ENCODE measurements at places on chromosomes 6 and 20.

- no peak for DNase-seq
Measured at GRCh38 chr6:107114926-107115694, at the start of gene BEND3. Gene BEND3, minus strand, starts transcription at chr6:107115515. Its CDS starts 16,230 bp downstream, at chr6:107099285.

DNA sequence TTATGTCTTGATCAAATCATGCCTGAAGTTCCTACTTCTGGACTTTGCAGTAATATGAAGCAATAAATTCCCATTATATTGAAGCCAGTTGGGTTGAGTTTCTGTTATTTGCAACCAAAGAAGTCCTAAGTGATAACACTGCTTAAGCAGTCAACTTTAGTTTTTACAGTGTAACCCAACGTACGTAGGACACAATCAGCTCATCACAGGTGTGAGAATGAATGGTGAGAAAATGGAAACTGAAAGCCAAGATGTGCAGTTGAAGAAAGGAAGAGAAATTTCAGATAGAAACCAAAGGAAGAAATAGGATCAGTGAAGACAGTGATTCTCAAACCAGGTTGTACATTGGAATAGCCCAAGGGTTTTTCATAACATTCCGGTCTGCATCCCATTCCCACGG, 211.4 kb upstream of the ZFP64 start:
- no peak for DNase-seq

DNA sequence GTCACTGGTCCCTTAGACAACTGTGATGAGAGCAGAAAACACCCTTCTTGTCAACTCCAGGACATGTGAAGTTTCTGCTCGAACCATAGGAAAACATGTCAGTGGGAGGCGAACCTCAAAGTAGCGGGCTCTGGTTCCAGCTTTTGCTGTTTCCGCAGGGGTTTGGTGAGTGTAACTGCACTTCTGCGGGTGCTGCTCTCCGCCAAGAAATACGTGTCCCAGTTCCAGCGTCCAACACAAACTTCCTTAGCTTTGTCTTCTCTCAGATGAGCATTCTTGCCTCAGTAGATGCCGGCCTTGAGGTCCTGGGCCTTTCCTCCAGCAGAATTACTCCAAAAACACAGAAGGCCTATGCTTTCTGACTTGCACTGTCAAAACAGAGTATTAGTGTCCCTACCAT, 156.3 kb downstream of the FNDC1 start:
- no peak for DNase-seq

- DNase-seq = no peak
Measured at GRCh38 chr20:20209684-20210083, 157.4 kb downstream of the CFAP61 start.

GRCh38 chr6:128491100-128491581, 29.3 kb downstream of the PTPRK start:
- no peak for DNase-seq

- DNase-seq = no peak
Measured at GRCh38 chr6:41547799-41548097, 1.6 kb downstream of the FOXP4 start.

GRCh38 chr20:63846128-63846771, 15.0 kb upstream of the ABHD16B start:
- no peak for DNase-seq

GRCh38 chr20:52457826-52458225, 266.2 kb upstream of the ZFP64 start:
- DNase-seq = no peak

DNA sequence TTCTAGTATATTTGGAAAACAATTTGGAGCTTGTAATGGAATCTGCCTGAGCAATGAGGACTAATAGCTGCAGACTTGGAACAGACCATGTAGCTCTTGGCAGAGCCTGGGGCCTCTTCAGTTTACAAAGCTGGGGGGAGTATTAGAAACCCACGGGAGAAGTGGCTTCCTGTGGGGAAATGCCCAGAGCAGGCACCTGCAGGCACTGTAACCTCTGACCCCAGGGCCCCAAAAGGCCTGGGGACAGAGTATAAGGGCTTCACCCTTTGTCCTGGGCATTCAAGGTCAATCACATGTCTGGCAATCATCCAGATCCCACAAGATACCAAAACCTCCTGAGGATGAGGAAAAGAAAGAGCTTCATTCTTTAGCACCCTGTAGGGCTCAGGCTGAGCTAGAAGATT, 19.4 kb downstream of the PKIG start:
- no peak for DNase-seq

GRCh38 chr6:157521362-157522335, 140.7 kb downstream of the ZDHHC14 start:
- no peak for DNase-seq

DNA sequence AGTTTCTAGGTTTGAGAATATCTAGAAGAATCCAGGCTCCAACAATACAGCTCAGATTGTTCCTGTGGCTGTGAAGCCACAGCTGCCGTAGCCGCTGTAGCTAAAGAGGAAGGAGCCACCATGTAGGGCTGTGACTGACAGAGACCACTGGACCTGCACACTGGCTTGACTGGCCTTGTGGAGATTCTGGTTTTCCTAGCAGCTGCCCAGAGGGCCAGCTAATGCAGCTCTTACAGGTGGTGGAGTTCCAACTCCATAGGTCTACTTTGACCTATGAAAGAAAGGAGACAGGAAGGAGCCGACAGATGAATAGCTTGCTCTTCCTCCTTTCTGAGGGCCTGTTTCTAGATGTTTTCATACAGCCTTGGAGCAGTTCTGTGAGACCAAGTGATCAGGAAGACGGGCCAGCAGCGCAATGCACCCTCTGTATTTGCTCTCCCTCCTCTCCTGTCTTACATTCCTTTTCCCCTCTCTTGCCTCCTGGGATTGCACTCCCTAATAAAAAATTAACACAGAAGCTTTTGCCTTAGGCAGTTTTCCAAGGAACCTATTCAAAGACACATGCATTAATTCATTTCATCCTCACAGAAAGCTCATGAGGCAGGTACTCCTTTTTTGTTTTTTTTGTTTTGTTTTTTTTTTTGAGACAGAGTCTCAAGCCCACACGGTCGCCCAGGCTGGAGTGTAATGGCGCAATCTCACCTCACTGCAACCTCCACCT, 51.8 kb upstream of the MYB start:
- DNase-seq = no peak

GRCh38 chr20:59818911-59819310, 114.5 kb downstream of the SYCP2 start:
- no peak for DNase-seq

GRCh38 chr6:77040568-77041195, 422.6 kb downstream of the HTR1B start:
- DNase-seq = no peak

DNA sequence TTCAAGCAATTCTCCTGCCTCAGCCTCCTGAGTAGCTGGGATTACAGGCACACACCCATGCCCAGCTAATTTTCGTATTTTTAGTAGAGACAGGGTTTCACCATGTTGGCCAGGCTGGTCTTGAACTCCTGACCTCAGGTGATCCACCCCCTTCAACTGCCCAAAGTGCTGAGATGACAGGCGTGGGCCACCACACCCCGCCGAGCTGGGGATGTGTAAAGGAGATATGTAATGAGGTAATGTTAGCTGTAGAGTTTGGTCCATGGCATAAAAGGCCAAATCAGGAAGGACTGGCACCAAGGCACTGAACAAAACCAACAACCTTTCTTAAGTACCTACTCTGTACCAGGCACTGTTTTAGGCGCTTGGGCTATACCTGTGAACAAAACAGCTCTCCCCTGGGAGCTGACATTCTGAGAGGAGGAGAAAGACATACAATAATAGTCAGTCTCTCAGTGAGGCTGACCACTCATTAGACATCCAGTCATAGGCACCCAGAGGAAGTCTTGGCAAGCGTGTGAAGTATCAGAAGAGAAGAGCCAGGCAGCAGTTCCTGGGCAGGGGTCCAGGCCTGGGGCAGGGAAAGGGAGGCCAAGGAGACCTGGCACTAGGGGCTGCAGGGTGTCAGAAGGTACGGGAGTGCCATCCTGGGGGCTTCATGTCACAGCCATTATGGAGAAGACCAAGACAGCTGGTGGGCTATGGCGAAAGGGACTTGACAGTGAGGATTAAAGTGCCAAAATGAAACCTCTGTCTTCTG, 164.8 kb upstream of the DTNBP1 start:
- no peak for DNase-seq

GRCh38 chr6:26222571-26222970, 135.3 kb downstream of the HFE start:
- DNase-seq = no peak

DNA sequence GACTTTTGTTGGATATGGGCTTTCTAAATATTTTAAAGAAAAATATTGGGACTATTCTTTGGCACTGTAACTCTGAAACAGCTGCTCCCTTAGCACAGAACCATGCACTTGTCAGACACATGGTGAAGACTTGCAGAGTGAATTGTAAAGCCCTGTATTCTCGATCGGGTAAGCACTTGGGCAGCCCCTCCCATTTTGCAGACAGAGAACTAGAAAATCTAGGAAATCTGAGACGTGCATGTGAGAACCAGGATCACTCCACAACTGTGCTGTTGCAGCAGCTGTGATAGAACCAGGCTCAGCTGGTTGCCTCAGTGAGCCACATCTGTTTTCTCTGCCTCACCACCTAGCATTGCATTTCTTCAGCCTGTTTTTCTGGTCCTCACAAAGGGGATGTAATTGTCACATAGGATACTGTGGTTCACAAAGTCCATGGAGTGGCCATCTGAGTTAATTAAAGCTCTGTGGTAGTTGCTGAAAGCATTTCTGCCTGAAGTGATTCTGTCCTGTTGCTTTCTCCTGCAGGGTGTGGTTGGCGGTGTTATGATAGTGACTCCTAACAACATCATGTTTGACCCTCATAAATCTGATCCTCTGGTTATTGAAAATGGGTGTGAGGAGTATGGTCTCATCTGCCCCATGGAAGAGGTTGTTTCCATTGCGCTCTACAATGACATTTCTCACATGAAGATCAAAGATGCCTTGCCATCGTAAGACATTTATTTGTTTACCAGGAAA, 71.8 kb upstream of the HINT3 start:
- no peak for DNase-seq

- DNase-seq = no peak
Measured at GRCh38 chr20:9616455-9616805, 102.0 kb downstream of the LAMP5 start.

- no peak for DNase-seq
Measured at GRCh38 chr6:22205266-22205665, 91.6 kb downstream of the PRL start.

DNA sequence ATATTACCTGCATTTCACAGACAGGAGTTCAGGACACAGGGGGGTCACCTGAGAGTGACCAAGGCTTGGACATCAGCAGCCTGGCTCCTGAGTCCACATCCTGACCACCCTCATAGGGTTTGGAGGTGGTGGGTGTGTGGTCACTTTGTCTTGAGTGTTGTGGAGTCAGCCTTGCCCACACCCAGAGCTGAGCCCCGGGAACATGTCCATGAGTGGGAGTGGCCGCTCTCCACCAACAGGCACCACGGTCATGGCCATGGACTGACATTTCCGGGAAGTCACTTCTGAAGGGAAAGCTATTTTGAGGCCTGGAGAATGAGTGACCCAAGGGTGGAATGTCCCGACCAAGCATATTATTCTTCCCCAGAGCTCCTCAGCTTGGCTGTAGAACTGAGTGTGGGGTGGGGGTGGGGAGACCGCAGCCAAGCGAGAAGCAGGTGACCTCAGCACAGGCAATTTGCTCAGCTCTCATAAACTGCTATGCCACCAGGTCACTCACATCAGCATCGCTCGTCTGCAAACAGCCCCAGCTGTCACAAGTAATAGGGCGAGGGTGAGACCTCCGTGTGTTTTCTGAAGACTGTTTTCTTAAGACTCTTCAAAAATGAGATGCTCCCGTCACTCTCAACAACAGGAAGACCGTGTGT, 348.6 kb upstream of the CDH4 start:
- no peak for DNase-seq

DNA sequence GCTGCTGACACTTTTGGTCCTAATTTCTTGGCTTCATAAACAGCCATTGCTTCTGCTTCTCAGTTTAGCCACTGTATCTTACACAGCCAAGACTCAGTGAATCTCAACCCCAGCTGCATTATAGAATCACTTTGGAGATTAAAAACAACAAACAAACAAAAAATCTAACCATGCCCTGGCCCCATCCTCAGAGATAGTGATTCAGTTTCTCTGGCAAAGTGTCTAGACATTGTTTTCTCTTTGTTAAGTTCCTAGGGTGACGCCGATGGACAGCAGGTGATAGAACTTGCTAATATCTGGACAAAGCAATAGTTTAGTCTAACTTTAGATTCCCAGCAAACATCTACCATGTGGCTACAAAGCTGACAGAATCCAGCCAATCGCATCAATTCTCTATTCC, 2.9 kb downstream of the ADGRF5 start:
- DNase-seq = no peak

DNA sequence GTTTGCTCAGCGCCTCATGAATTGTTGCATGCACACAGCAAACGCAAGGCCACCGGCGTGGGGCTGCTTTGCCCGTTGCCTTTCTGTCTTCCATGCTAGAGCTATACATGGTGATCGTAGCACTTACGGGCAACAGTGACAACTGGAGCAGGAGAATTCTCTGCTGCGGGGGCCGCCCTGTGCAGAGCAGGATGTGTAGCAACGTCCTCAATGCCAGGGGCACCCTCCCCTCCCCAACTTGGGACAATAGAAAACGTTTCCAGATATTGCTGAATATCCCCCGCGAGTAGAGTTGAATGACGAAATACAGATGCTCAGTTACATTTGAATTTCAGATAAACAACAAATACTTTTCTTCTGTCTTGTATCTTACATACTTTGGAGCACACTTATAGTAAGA, 198.7 kb downstream of the TFAP2C start:
- no peak for DNase-seq

DNA sequence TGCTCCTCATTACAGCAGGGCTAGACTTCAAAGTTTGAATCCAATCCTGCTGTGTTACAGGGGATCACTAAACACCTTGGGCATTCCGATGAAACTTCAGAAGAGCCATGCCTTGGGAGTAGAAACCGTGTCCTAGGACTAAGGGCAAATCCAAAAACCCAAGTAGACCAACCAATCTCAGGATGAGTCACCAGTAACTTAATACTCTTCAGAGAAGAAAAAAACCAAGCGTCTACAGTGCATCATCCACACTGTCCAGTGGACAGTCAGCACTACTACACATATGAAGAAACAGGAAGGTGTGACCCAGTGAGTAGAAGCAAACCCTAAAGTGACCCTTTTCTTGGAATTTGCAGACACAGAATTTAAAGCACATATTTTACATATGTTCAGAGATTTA, 39.5 kb upstream of the VAPB start:
- no peak for DNase-seq

Measured in activated CD4-positive, CD25-positive, alpha-beta regulatory T cell (primary cell).